Activated naive CD8-positive, alpha-beta T cell treated with anti-CD3 and anti-CD28 coated beads, Interleukin-2, amount 50 U/mL, for 24 hours (primary cell): ENCODE measurements at places on chromosomes 4 and X.

DNA sequence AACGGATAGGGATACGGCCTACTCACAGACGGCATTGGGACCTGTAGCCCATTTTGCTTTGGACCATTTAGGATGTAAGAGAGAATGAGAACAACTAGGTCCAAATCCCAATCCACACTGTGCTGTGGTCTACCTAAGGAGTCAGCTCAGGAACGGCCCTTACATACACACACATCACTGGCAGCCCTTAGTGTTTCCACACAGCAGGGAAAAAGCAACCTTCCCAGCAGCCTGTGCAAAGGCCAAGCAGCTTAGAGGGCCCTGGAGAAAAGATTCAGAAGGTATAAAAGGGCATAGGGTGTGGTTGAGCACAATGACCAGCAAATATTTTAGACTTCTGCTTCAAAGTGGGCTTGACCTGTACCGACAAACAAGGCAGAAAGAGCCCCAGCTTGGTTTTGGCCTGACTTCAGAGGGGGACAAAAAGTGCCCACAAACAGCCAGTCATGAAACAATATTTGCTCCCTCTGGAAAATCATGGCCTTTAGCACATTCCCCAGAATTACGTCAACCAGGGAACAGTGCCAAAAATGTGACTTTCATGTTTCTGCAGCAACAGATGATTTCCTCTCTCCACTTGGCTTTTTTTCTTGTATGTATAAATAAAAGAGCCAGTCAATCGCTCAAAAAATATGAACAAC, 359.5 kb upstream of the FGF16 start:
- DNase-seq, result no peak

DNA sequence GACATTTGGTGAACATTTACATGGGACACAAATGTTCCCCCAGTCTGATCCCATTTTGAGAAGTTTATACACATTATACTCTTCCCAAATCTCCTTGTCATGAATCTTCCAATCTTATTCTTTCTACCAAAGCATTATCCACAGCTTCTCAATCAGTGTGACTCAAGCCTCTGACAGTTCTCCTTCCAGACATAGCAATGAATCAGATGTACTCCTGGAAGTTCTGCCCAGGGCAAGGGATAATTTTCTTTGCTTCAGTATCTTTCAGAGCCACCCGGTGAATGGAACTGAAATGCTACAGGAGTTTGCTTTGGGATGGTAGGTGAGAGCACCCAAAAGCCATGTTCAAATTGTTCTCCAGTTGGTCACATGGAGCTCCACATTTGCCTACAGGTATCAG, 145.5 kb downstream of the ANXA5 start:
- no peak for DNase-seq

DNA sequence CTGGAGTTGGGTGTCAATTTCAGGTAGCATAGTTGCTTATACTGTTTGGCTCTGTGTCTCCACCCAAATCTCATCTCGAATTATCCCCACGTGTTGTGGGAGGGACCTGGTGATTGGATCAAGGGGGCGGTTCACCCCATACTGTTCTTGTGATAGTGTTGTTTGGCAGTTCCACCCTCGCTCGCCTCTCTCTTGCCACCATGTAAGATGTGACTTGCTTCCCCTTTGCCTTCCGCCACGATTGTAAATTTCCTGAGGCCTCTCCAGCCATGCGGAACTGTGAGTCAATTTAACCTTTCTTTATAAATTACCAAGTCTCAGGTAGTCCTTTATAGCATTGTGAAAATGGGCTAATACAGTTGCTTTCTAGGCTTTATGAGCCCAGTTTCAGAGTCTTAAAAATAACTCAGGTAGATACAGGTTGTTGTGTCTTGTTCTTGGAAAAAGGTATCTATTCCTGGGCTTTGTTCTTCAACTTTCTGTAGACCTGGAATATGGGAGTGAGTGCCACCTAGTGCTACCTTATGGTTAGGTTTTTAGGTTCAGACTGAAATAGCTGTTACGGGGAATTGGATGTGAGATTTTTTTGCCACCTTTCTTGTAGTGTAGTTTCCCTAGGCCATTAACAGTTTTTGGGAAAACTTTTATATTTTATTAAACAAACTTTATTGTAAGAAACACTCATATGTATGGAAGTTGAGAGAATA, 15.6 kb downstream of the PGK1 start:
- DNase-seq, result no peak

- DNase-seq, result no peak
Measured at GRCh38 chr4:144591401-144591800, 54.6 kb upstream of the HHIP start.

DNA sequence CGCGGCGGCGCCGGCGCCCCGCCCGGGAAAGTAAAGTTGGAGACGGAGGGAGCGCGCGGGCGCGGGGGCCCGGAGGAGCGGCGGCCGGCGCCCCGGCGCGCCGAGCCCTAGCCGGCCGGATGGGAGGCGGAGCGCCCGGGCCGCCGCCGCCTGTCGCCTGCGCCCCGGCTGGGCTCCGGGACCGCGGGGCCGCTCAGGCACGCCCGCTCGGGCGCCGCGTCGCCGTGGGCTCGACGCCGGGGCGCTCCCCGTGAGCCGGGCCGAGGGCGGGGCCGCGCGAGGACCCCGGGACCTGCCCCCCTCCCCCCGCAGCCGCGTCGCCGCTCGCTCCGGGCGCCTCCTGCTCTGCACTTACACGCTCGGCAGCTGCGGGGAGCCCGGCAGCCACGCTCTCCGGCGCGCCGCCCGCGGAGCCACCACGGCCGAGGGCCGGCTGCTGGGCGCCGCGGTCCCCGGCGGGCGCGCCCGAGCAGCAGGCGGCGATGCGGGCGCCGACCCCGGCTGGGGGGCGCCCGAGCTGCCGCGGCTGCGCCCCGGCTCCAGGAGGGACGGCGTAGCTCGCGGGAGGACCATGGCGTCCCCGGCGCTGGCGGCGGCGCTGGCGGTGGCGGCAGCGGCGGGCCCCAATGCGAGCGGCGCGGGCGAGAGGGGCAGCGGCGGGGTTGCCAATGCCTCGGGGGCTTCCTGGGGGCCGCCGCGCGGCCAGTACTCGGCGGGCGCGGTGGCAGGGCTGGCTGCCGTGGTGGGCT, at the start of gene ADRA2C:
Gene ADRA2C, plus strand, starts transcription at position 350 of the 749 bp plus-strand sequence. Its CDS starts 222 bp downstream, at position 572.
- DNase-seq, result no peak
